ENCODE measurements at places on chromosomes 4 and X.

DNA sequence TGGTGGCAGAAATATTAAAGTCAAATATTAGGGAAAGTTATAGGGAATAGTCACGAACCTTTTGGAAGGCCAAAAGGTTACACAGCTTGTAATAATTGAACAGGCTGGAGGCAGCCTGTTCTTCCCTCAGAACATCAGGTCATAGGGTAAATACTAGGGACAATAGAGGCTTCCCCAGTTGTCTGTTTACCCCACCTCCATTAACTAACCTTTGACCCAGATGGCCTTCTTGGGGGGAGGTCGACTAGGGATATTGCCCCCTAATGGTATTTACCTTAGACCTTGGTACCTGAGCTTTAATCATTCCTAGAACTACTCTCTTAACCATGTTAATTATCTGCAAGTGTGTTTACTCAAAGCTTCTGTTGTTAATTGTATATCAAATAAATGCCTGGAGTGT is 26.0 kb downstream of the C4orf17 start:
- DNase-seq, result no peak

GRCh38 chr4:124867536-124867935 is 155.0 kb upstream of the ANKRD50 start:
- DNase-seq, result no peak

GRCh38 chr4:182894681-182895275 is 22.4 kb downstream of the DCTD start:
- DNase-seq, result no peak

DNA sequence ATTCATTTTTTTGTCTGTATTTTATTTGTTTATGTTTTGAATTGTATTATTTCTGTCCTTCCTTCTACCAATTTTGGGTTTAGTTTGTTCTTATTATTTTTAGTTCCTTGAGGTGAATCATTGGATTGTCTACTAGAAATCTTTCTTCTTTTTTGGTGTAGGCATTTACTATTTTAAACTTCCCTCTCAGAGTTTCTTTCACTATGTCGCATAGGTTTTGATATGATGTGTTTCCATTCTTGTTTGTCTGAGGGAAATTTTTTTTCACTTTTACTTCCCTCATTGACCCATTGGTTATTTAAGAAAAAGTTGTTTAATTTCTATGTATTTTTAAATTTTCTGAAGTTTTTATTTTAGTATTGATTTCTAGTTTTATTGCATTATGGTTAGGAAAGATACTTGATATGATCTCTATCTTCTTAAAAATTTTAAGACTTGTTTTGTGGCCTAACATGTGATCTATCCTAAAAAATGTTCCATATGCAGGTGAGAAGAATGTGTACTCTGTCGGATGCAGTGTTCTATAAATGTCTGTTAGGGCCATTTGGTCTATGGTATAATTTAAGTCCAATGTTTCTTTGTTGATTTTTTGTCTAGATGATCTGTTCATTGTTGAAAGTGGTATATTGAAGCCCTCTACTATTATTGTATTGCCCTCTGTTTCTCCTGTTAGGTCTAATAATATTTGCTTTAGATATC is 68.8 kb downstream of the IL15 start:
- no peak for DNase-seq

GRCh38 chr4:167000141-167000852 is 234.0 kb downstream of the SPOCK3 start:
- no peak for DNase-seq

- no peak for DNase-seq
Observed at GRCh38 chrX:136863826-136864225, 16.7 kb downstream of the RBMX start.

DNA sequence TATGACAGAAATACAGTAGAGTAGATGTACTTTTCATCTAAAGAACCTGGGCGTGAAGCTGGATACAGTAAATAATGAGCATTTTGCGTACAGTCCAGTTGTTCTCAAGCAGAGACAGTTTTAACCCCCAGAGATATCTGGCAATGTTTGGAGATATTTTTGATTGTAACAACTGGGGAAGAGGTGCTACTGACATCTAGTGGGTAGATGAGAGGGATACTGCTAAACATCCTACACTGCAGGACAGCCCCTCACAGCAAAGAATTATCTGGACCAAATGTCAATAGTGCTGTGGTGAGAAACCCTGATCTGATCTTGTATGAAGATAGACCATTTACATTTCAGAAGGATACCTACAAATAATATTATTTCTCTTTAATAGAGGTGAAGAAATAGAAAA is 200.2 kb upstream of the FAM47A start:
- DNase-seq, result no peak

DNA sequence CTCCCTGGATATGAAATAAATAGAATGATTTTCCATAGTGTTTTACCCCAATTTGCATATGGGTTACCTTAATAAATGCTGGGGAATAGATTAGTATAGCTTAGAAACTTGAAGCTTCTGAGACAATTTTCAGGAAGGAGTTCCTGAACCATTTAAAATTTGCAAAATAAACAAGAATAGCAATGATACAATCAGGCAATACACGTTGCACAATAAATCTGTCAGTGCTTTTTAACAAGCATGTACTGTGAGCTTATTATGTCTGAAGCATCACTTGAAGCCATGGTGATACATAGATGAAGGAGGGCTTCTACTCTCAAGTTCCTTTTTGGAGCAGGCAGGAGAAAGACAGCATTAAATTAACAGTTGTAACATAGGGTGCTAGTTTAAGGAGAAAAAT is 84.2 kb upstream of the WDFY3 start:
- no peak for DNase-seq

DNA sequence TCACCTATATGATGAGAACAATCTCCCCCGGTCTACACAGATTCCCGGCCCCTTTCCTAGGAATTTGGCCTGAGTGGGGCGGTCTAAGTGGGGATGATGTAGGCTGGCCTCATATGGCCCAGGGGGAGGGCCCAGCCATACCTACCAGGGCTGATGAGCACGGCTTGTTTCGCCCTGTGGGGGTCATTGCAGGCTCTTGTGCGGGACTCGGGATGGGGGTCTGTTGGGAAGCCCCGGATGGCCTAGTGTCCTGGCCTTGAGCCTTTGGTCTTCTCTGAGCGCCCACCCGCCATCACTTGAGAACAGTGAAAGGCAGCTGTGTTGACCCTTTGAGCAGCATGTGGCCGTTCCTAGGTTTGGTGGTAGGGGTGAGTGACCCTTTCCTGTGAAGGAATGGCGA is 4.8 kb upstream of the CTAG2 start:
- no peak for DNase-seq

GRCh38 chr4:102447413-102447812 is 53.7 kb upstream of the NFKB1 start:
- DNase-seq, result no peak

GRCh38 chrX:130109429-130110378 is 593 bp downstream of the ELF4 start:
- no peak for DNase-seq

GRCh38 chr4:113635739-113636437 is 125.7 kb downstream of the CAMK2D start:
- DNase-seq, result no peak

- no peak for DNase-seq
Observed at GRCh38 chr4:24078347-24078962, 188.6 kb upstream of the PPARGC1A start.

GRCh38 chrX:98077440-98077839 is 1193.7 kb downstream of the RPA4 start:
- DNase-seq, result no peak

GRCh38 chr4:94256828-94257227 is 49.2 kb downstream of the SMARCAD1 start:
- DNase-seq, result no peak

DNA sequence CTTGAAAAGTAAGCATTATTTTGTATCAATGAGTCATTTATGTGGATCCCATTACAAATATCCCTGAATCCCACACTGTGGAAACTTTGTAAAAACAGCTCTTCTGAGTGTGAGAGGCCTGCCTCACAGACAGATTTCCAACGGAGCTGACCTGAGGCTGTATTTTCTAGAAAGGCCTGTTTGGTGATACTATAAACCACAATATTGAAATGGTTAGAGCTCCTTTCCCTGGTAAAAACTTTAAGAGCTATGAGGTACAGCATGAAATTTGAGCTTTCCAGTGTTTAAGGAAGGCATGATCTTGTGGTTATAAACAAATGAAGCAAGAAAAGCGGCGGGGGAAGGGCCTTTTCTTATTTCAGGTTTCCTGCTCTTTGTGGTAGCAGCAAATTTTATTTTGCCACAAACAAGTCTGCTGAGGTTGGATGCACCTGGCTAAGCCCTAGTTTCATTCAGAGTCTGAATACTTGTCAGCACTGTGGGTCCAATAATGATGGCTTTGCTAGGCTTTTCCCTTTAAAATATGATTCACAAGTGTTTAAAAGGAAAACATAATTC is 86.8 kb upstream of the ETNPPL start:
- no peak for DNase-seq

- no peak for DNase-seq
Observed at GRCh38 chrX:137342969-137343368, 223.0 kb upstream of the ZIC3 start.

GRCh38 chrX:106177106-106177981 is 9.2 kb downstream of the PWWP3B start:
- DNase-seq, result no peak

- no peak for DNase-seq
Observed at GRCh38 chr4:38188631-38189101, 228.5 kb downstream of the PTTG2 start.

- DNase-seq, result no peak
Observed at GRCh38 chr4:75514949-75515612, 808 bp downstream of the THAP6 start.

GRCh38 chrX:13386636-13387035 is 66.8 kb upstream of the ATXN3L start:
- DNase-seq, result no peak

DNA sequence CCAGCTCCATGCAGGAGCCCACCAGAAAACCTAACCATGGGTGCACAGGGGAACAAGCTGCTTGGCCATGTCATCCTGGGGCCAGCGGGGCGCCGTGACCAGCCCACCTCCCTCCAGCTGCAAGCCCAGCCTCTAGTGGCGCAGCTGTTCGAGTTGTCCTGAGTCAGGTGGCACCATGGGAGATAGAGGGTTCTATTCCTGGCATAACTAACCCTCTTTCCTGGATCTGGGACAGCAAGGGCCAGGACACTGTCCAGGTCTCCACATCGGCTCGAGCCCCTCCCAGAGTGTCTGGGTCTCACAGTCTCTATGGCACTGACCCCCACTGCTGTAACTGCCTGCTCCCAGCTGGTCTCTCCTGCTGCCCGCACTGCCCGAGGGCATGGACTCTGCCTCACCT is 16.7 kb downstream of the ABLIM2 start:
- no peak for DNase-seq

DNA sequence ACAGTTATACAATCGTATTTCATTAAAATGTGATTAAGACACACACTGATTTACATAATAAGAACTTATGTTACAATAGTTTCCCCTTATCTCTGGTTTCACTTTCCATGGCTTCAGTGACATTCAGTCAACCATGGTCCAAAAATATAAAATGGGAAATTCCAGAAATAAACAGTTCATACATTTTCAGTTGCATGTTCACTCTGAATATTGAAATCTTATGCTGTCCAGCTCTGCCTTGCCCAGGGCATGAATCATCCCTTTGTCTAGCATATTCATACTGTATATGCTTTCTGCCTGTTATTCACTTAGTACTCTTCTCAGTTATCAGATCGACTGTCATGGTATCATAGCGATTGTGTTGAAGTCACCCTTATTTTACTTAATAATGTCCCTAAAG is 173.8 kb upstream of the DCAF12L2 start:
- DNase-seq, result no peak

DNA sequence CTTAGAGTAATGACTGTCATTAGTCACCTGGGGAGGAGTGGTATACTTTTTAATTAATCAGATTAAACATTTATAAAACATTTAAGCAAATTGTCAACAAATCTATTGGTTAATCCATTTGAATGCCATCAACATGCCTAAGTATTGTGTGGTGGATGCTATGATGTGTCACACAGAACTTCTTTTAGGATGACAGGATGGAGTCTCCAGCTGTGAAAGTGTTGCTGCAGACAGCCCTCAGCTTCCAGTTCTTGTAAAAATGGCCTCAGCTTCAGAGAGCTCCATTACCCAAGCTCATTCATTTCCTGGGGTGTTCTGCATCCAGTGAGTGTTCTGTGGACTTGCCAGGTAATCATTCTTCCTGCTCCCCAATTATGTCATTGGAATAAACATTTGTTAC is 74.3 kb upstream of the CLNK start:
- DNase-seq, result no peak

DNA sequence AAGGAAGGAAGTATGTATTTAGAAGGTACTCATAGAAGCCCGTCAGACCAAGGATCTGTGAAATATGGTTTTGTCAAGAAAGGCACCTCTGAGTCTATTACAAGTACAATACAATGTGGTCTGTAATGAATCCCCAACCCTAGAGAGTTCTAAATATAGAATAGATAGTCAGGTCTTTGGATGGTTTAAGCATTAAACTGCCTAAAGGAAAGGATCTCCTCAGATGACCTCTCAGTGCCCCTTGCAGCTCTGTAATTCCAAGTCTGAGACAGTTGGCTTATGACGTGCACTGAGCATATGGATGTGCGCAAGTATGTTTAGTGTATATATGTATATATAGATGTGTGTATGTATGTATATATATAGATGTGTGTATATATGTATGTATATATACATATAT is 62.0 kb downstream of the CCSER1 start:
- no peak for DNase-seq

DNA sequence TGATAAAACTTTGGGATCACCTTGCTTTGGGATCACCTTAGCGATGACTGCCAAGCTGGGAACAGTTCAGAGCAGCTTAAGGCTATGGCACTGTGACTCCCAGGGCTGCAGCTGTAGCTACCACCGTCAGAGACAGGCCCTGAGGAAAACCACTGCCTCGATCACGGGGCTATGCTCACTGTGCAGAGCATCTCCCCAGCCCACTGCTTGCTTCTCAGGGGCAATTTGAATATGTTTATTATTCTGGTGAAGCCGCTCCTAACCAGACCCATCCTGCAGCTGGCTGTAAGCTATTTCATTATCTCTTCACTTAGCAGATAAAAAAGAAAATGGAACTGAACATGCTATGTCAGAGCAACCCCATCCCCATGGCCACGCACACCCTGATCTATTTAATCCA is 328.5 kb downstream of the EVC2 start:
- no peak for DNase-seq

DNA sequence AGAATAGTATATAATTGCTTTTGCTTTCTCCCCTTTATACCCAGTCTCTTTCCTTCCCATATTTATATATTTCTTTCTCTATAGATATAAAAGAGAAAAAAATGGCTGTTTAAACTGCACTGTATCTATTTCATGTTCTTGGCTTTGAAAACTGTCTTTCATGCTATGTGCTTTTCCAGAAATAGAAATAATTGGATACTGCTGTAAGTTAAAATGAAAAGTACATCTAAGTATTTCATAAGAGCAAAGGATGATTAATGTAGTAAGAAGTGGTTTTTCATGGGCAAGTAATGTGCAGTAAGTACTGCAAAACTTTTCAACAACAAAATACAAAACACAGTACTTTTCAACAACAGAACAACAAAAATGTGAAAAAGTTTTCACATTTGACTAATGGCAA is 237.9 kb downstream of the SNCA start:
- DNase-seq, result no peak

DNA sequence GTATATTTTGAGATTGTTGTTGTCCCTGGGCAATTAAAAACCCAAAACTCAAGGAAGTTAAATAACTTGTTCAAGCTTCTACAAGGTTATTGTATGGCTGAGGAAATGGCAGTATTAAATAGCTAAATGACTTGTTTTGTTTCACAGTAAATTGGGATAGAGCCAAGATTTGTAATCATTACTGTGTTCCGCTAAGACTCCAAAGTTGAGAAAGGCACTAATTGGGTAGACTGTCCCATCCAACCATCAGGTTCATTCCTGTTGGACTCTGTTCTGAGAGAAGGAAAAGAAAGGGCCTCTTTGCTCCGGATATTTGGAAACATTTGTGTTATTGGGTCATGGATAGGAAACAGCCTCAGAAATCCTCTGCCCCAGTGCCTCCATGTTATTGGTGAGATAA is 82.2 kb downstream of the DCLK2 start:
- no peak for DNase-seq

Measured in NCI-H1048 (cell line).